Activated CD8-positive, alpha-beta memory T cell treated with anti-CD3 and anti-CD28 coated beads for 1 hour (primary cell): ENCODE measurements at places on chromosomes 1 and 21.

- DNase-seq = no peak
These were observed 3.2 kb downstream of the EDARADD start for GRCh38 chr1:236397173-236397759.

GRCh38 chr21:41765420-41765821 is 1.4 kb downstream of the RIPK4 start:
- DNase-seq = no peak

- no peak for DNase-seq
These were observed 48.5 kb upstream of the NRDC start for GRCh38 chr1:51927029-51927428.

DNA sequence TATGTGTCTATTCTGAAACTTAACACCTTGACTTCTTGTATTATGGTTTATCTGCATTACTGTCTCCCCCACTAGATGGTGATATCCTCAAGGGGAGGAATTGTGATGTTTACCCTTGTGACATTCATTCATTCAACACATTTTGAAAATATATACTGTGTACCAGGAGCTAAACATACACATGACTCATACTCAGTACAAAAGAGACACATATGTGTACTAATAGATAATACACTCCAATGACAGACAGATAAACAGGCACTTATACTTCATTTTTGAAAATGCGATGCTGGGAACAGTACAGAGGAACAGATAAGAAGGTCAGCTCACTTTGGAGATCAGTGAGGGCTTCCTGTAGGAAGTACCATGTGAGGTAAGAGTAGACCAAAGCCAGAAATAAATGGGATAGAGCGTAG is 8.9 kb upstream of the RAB3GAP2 start:
- no peak for DNase-seq

- no peak for DNase-seq
These were observed 7.6 kb downstream of the OLIG2 start for GRCh38 chr21:33033094-33033951.

- DNase-seq = no peak
These were observed 11.1 kb upstream of the USP25 start for GRCh38 chr21:15718711-15719110.

- no peak for DNase-seq
These were observed 12.3 kb downstream of the ARHGEF10L start for GRCh38 chr1:17551755-17552234.

DNA sequence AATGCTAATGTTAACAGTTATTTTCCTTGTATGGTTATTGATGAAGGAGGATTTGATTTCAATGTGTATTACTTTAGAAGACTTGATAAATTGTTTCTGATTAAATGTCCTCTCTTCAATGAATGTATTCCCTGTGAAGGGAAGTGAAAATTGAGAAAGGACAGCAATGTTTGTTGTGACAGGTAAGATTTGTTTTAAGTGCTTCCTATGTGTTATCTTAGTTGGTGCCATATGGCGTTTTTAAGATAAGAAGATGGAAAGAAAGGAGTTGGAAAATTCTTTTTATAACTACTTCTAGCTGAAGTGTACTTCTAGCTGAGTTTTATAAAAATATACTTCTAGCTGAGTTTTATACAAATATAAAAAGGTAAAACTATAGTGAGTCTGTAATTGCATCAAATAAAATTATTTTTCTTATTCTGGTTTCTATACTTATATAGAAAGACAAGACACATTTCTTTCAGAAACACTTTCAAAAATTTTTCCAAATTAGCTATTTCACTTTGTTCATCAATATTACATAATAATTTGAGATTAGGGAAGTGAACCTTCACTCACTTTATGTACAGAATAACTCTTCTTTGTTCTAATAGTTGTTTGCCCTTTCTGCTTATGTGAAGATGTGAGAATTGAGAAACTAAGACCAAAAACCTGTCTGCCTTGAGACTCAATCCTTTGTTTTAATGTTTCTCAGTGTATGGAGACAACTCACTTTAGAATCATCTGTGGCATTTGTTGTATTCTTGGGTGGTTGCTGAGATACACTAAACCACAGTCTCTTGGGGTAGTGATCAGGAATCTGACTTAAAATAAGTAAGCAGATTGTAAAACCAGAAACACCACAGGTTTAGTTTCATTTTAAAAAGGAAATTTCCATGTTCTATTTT is 382.9 kb upstream of the B3GALT2 start:
- no peak for DNase-seq

DNA sequence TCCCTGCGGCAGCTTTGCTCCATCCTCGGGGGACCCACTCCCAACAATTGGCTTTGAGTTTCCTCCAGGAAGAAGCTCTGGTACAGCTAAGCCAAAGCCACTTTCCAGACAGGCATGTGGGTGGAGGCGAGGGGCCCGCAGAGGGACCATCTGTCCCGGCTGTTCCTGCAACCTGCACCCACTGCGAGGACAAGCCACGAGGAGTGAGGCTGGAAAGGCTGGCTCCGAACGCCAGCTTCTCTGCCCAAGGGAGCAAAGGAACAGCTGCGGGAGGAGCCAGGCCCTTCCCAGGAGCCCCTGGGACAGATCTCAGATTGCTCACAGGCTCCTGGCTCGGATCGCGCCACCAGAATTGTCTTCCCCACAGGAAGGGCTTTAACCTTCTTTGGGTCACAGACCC is 28.3 kb upstream of the PEF1 start:
- no peak for DNase-seq

GRCh38 chr21:45176141-45176540 is 101.8 kb downstream of the ADARB1 start:
- DNase-seq = no peak

- DNase-seq = no peak
These were observed 24.3 kb downstream of the IGFN1 start for GRCh38 chr1:201214886-201215285.

DNA sequence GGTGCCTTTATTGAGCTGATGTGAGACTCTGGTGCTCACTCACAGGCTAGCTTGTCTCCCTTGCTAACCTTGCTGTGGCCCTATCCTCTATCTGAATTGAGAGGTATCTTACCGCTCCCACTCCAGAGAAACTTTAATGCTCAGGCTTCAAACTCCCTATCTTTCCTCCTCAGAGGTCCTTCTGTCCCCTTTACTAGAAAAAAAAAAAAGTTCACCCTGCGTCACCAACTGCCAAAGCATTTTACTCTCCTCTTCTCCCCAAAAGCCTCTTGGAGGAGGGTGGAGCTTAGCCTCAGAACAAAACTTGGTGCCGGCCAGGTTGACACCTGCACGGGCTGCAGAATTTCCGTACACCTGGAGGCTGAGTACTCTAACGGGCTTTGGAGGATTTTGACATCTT is 55.1 kb downstream of the ATP2B4 start:
- DNase-seq = no peak

- peak; percentile 1 for DNase-seq
These were observed 575 bp downstream of the TRIM67 start for GRCh38 chr1:231162297-231162969.

- DNase-seq = no peak
These were observed 2.5 kb upstream of the TMEM201 start for GRCh38 chr1:9586147-9586766.

- DNase-seq = no peak
These were observed 52.2 kb upstream of the IRF2BP2 start for GRCh38 chr1:234662148-234662547.

DNA sequence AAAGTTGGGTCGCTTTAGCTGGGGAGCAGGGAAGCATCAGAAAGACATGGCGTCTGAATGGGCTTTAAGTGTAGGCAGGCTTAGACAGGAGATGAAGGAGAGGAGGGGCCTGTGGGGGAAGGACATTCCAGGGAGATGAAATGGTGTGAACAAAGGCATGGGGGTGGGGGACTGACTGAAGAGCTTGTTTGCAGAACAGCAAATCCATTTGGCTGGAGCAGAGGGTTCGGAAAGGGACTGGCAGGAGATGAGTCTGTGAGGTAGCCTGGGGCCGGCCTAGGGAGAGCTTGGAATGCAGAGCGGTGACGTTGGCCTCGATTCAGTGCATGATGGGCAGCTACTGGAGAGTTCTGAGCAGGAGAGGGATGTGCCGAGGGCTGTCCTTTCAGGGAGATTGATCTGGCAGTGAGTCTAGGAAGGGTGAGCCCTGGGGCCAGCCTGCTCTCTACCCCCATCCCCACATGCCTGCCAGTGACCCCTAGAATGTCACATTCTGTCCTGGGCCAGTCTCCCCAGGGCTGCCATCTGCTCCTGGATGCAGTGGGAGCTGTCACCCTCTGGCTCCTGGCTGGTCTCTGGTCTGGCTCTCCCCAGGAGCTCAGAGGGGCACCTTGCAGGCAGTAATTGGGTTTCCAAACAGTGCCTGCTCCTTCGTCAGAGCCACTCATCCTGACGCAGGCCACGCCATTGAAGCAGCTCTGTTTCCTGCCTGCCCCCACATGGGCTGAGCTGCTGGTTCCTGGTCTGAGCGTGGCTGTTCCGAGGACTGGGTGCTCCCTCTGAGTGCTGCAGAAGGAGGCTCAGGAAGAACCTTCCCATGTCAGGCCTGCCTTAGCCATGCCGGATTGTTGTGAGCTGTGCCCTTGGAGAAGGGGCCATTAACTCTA is 22.3 kb upstream of the TMEM222 start:
- no peak for DNase-seq

- no peak for DNase-seq
These were observed 17.5 kb upstream of the TFF3 start for GRCh38 chr21:42332557-42333317.

DNA sequence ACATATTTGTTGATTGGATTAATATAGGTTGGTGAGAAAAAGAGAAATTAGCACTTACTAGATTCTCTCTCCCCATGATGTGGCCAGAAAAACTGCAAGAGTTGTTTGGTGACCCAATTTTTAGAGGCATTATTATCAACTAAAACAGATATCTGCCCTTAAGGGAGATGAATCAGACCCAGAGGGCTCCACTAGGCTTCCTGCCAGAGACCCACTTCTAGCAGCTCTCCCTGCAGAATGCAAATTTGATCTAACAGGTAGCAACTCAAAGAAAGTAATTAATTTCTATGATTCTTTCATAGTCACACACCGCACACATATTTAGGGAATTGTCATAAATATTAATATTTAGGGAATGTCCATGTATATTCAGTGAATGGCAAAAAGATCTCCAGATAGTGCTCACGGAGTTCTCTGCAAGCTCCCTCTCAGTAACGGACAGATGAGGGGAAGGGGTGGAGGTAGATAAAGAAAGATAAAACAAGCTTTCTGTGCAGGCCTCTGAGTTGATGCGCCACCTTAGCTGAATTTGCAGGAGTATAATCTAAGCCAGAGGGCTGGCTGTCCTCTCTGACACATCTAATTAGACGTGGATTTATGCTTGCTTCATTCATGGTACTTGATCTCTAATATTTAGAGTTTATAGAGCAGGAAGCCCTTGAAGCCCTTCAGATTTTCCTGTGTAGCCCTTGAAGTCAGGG is 84.1 kb upstream of the CCDC190 start:
- no peak for DNase-seq

DNA sequence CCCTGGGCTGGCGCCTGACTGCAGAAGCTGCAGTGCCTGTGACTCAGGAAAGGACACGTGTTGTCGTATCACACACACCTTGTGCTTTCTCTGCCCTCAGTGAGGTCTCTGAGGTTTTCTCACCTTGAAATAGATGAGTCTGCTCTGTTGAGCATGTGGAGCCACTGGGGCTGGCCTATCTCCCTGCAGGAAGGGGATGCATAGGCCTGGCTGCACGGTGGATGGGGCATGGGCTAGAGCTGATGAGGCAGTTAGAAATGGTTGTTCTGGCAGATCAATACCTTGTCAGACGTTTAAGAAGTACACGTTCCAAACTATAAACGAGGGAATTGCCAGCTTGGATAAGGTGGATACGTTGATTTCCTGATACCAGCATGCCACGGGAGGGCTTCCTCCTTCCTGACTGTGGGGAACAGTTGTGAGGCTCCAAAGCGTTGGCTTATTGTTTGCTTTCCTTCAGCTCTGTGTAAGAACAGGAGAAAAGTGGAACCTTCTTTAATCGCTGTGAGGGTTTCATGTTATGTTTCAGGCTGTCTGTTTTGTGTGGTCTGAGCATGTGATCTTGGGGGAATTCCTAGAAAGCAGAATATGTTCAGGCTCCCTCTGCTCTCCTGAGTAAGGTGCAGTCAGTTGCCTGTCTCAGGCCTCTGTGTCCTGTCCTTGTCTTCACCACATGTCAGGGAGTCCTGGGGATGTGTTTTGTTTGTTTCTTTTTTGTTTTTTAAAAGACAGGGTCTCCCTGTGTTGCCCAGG is 44.8 kb downstream of the PCNT start:
- peak; percentile 4 for DNase-seq

DNA sequence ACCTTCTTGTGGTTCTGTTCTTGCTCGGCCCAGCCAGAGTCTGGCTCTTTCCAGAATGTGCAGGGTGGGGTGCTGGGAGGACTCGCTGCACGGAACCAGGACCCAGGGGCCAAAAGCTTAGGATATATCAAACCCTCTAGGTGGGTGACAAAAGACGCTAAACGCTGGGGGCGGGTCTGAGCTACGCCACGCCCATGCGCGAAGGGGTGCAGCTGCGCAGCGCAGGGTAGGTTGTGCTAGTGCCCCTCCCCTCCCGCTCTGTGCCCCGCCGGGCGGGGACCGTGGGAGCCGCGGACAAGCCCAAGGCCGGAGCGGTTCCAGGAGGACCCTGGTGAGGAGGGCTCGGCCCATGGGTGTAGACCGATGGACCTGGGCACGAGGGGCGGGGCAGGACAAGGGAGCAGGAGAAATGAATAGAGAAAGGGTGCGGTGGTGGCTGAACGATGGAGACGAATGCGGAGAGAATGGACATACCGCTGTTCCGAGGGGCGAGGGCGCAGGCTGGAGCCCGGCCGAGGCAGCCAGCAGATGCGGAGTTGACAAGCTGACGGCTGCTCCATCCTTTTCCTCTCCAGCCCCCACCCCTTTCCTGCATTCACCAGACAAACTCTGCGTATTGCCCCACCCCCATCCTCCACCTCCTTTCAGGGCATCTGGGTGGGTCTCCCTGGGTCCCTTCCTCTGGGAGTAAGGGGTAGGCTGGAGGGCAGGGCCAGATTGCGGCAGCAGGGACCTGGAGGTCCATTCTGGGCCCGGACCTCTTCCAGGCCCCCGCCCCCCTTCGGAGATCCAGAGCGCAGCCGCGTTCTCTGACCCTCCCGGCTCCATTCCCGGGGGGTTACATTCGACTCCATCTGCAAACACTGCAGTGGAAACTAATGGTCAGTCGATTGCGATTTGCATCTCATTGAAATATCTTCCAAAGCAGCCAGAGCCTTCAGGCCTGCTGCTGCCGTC is at the start of gene RUSC1:
Gene RUSC1, plus strand, starts transcription at position 234 of the 957 bp plus-strand sequence. CDS start 880 bp downstream, outside the sequence.
- peak; percentile 27 for DNase-seq

- no peak for DNase-seq
These were observed 27.7 kb downstream of the GIPC2 start for GRCh38 chr1:78073441-78073840.

DNA sequence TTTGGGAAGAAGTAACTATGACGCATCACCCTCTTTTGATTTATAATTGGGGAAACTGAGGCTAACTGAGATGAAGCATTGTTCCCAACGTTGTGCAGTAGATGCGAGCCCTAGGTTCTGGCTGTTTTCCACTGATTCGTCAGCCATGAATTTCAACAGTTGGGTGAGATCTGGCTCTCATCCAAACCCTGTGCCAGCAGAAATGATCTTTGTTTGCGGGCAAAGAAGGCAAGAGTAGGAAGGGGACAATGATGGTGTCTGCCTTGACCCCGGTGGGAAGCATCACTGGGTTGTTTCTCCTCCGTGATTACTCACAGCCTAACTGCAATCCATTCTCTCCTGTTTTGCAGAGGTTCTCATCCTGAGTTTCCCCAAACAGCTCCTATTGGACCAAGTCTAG is 142.3 kb downstream of the MIS18A start:
- no peak for DNase-seq
